Activated naive CD4-positive, alpha-beta T cell treated with anti-CD3 and anti-CD28 coated beads, Interleukin-2, amount 50 U/mL, for 72 hours (primary cell): ENCODE measurements at places on chromosomes 12 and 14. TPM values are rescaled to one million over a fixed set of nuclear protein-coding genes. Genes with fewer than 3 reads are reported as not detected.
A peak's percentile ranks its signal among the peaks of the same experiment; 100 is the strongest.

The DDX55 gene
- total RNA-seq: 40.8 TPM

The TGM1 gene
- 7.9 TPM for total RNA-seq

The ADAMTS20 gene
- total RNA-seq: not detected

GRCh38 chr14:21940887-21941856 lies 267.6 kb upstream of the OR4E1 start:
- DNase-seq: peak; percentile 33

- DNase-seq: no peak
Observed at GRCh38 chr14:23359167-23359626, 5.8 kb downstream of the EFS start.

DNA sequence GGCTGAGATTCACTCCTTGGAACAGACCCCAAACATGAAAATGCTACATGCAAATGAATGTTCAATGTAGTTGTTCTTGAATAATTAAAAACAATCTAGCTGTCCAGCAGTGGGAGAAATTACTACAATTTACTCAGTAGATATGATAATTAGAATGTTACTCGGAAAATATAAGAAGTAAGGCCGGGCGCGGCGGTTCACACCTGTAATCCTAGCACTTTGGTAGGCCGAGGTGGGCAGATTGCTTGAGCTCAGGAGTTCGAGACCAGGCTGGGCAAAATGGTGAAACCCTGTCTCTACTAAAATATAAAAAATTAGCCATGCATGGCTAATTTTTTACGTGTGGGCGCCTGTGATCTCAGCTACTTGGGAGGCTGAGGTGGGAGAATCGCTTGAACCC lies 15.3 kb upstream of the PTGER2 start:
- no peak for DNase-seq
